ENCODE measurements at places on chromosomes 1 and 21.

GRCh38 chr1:163981500-163982030 is 577.4 kb upstream of the PBX1 start:
- no peak for DNase-seq

- no peak for DNase-seq
Observed at GRCh38 chr1:236149003-236149595, 6.8 kb downstream of the GPR137B start.

DNA sequence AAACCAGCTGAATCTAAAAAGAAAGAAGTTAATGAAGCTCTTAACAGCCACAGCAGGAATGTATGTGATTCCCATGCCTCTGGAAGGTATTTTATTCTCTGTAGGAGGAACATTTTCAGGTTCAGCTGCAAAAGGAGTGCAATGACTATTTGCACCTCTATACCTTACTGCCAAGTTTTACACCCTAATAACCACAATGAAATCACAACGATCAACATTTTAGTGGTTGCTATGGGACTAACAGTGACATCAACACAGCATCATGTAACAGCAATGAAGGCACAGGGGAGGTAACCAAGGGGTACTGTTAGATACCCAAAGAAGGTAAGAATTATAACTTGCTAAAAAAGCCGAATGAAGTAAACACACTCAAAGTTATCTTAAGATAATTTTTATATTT is 116.3 kb upstream of the HP1BP3 start:
- no peak for DNase-seq

DNA sequence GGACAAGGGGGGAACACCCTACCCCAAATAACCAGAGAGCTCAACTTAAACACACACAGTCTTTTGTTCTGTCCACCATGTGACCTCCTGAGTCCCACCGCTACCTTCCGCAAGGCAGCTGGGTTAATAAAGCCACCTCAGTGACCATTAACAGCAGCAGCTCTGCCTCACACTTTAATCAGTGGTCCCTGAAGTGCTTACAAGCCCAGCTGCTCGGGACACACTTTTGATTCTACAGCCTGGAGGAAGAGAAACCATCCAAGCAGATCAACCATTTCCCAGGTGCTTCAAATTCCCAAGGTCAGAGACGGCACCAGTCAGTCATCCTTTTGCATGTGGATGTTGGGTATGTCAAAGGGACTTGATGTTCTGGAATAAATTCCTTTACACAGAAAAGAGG is 70.1 kb downstream of the KCNJ15 start:
- DNase-seq = no peak

- DNase-seq = no peak
Observed at GRCh38 chr1:224733027-224733911, 117.2 kb downstream of the CNIH3 start.

DNA sequence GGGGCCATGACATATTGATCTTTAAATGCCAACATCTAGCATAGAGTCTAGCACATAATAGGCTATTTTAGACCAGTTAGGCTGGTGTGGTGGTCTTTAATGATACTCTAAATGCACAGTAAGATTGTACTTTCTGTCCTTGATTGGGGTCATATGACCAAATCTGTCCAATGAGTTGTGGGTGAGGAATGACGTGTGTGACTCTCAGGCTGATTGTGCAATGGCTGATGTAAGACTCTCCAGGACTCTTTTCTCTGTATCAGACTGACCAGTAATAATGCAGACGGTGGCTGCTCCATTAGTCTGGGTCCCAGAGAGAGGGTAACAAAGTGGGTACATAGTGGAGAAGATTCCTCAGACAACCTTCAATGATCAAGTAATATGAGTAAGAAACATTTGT is 541.6 kb upstream of the CAMK1G start:
- DNase-seq = no peak

DNA sequence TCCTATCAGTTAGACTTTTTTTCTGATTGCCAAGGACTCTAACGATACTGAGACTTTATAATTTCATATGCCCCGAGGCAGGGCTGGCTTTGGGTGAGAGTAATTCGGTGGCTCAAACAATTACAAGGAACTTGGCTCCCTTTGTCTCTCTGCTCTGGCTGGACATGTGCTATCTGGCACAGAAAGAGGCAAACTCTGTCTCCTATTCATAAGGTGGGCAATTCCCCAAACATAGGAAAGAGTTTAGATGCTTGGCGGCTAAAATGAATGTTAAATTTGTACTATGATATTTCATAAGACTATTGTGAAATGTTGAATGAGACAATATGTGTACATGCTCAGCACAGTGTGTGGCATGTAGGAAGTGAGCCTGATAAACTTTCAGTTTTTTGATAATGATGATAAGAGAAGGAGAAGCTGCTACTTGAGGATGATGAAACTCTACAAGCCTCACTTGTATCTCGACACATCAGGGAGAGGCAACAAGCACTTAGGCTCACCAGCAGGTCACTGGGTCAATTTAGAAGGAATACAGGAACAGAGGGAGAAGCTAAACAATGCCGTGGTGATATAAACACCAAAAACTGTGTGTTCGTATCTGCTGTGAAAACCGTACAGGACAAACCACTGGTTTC is 12.6 kb upstream of the NTPCR start:
- no peak for DNase-seq

GRCh38 chr21:35381743-35382310 is 332.7 kb upstream of the RUNX1 start:
- DNase-seq = no peak

DNA sequence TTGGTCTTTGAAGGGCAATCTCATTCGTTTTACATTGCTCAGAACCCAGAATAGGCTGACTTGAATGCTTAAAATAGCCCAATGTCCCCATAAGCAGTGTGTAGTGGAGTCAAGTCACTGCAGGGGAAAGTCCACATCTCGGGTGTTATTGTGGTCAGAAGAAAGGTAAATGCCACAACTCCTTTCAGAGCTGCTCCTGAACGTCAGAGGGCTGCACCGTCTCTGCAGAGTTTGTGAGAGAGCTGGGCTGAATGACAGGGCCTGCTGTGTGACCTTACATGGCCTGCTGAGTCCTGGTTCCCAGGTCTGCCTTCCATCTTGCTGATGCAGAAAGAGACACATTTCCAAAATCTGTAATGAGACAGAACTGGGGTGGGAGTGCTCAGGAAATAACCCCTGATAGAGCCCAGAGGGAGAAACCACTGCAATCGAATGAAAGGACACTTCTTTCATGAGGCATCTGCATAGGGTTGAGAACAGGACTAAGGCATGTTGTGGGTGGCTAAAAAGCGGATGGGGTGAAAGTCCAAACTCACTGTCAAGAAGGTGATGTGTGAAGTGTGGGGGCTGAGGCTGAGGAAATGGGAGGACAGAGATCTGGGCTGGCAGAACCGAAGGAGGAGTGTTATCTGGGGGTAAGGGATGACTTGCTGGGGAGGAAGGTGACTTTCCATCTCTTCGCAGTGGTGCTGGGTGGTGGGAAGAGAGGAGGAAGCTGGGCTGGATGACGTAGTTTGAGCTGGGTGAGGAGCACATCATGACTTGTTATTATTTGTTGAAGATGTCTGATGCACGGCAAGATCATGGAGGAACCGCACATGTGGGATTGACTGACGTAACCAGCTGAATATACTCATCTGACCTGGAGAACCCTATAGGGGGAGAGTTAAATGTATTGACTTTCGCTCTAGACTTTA is 33.7 kb downstream of the XCL2 start:
- no peak for DNase-seq

DNA sequence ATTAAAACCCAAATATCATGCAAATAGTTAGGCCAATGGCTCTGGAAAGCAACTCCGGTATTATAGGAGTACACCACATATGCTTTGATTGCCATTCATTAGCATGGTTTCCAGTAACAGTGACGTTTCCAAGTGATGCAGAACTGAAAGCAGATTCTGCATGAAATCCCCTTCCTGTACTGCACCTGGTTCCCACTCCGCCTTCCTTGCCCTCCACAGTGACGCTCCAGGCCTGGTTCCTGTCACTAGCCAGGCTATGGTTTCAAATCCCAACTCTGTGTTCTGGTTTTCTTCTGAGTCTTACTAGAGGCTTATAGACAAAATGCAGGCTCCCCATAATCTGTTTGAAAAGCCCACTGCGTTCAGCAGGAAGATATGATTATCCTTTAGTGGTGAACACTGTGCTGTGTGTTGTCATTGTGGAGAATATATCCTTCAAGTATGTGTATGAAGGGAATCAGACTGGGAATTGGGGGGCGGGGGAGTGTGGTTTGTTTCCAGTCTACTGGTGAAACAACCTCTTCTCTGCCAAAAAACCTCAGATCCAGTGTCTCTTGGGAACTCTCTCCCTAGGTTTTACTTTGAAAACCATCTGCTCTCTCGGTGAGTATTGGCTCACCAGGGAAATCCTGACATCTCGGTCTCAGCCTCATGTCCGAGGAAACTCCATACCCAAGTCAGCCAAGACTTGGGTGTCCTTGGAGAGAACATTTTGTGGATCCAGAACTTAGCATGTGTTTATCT is 78.7 kb downstream of the TYW3 start:
- peak; percentile 53 for DNase-seq

GRCh38 chr1:33684396-33685179 is 179.3 kb upstream of the HMGB4 start:
- DNase-seq = no peak

- no peak for DNase-seq
Observed at GRCh38 chr1:198669023-198669698, 30.3 kb downstream of the PTPRC start.

- DNase-seq = no peak
Observed at GRCh38 chr1:244447552-244447951, 4.2 kb downstream of the ADSS2 start.

- no peak for DNase-seq
Observed at GRCh38 chr1:68049941-68050878, at the start of gene DIRAS3. Gene DIRAS3, minus strand, starts transcription at chr1:68050627. Its CDS starts 3,330 bp downstream, at chr1:68047297.

DNA sequence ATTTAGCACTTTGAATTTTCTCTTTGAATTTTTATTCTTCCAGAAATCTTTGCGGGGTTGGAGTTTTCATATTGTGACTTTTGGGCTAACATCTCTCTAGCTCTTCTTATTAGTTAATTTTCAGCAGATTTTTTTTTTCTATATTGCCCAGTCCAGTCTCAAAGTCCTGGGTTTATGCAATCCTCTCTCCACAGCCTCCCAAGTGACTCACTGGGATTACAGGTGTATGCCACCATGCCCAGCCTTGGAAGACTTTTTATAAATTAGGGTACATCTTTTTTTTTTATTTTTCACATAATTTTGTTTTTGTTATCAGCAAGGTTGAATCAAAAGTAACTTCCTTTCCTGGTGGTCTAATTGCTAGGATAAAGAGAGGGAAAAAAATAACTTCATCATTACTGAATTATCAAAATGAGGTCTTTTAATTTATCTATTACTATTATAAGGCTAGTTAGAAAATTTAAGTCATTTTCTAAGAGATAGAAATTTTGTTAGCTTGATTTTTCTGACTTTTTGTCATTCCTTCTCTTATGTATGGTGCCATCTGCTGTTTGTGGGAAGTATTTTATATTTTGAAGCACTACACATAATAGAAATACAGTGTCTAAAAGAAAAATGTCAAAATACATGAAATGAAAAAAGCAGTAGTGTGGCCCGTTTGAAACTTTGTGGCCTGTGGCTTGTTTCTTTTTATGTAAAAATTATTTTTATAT is 273.4 kb upstream of the CACYBP start:
- DNase-seq = no peak

GRCh38 chr1:22592919-22593790 is 29.9 kb downstream of the EPHA8 start:
- no peak for DNase-seq

DNA sequence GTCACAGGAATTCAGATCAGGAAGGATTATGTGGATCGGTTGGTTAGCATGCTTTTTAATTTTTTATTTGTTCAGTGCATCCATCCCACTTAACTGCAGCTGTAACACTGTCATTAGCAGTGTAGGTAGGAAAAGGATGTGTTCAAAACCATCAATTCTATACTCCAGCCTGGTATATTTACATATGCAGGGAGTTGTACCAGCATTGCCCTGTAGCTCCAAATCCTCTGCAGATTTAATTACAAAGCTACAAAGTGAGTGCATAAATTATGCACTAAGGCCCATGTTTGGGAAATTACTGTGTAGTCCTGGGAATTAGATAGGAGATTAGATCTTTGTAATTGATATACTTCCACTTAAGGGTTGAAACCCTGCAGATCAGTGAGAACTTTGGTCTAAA is 15.9 kb upstream of the OSBPL9 start:
- no peak for DNase-seq

DNA sequence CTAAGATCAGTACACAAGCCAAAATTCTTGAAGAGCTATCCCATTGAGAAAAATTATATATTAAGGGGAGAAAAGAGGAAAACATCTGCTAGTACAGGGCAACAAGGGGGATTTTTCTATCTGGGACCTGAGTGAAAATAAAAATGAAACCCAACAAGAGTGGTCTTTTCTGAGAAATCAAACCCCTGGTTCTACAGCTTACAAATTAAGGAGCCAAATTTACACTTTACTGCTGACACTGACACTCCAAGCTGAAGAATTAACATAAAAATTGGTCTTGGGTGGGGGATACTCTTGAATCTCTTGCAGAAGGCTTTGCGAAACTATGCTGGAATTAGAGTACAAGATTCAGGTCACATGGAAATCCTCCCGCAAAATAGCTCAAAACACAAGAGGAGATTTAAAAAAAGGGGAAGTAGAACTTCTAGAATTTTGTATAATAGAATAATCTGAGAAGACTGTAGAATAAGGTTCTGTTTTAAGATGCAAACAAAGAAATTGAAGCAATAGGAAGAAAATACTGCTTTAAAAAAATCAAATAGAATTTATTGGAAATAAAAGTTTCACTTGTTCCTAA is 32.1 kb upstream of the HSPA13 start:
- DNase-seq = no peak

- peak; percentile 3 for DNase-seq
Observed at GRCh38 chr1:156571919-156572662, at the start of gene IQGAP3. Gene IQGAP3, minus strand, starts transcription at chr1:156572565. Its CDS starts 36 bp downstream, at chr1:156572529.

DNA sequence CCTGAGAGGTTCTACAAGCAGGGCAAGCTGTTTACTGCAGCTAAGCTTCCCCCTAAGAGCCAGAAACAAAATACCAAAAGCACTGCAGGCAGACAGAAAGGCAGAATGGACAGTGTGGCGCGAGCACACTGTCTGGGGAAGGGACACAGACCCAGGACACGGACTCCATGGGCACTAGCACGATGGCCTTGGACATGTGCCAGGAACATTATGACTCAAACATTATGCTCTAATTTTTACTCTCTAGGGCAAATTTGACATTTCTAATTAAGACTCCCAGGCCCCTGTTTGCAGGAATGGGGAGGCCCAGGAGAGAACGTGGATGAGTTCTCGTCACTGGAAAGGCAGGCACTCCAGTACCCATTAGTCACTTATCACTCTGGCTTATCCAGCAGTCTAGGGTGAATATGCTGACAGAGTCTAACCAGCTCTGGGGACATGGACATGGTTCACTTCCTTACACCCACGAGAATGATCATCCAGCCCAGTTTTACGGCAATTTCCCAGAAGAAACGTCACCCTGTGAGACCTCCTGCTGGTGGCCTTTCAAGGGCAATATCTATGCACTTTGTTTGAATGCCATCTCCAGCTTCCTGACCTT is 45.1 kb downstream of the CAPN8 start:
- no peak for DNase-seq

- no peak for DNase-seq
Observed at GRCh38 chr1:100290291-100290690, 24.3 kb downstream of the RTCA start.

DNA sequence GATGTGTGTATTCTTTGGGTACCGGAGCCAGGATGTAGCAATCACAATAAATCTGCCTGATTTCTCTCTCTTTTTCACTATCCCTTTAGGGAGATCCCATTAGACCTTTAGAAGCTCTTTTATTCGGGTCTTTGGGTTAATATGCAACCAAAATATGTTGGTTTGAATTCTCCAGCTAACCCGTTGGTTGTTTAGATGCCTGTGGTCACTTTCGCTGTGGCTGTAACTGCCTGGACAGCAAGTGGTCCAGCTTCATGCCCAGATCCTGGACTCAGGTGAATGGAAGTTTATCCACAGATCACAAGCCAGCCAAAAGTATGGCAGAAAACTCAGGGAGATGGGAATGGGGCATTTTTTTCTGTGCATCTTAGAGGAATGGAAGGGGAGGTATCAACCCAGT is 12.3 kb downstream of the KAZN start:
- DNase-seq = no peak

Data from NCI-H524 treated with DMSO at 0.1 percent for 48 hours (cell line).